ENCODE measurements at places on chromosomes 7 and 10.

- no peak for DNase-seq
Observed at GRCh38 chr10:94677691-94678090, 5.8 kb upstream of the CYP2C18 start.

GRCh38 chr7:2819954-2820397 is 24.1 kb downstream of the GNA12 start:
- DNase-seq, result no peak

GRCh38 chr7:55898287-55898686 is 11.0 kb downstream of the ZNF713 start:
- no peak for DNase-seq

DNA sequence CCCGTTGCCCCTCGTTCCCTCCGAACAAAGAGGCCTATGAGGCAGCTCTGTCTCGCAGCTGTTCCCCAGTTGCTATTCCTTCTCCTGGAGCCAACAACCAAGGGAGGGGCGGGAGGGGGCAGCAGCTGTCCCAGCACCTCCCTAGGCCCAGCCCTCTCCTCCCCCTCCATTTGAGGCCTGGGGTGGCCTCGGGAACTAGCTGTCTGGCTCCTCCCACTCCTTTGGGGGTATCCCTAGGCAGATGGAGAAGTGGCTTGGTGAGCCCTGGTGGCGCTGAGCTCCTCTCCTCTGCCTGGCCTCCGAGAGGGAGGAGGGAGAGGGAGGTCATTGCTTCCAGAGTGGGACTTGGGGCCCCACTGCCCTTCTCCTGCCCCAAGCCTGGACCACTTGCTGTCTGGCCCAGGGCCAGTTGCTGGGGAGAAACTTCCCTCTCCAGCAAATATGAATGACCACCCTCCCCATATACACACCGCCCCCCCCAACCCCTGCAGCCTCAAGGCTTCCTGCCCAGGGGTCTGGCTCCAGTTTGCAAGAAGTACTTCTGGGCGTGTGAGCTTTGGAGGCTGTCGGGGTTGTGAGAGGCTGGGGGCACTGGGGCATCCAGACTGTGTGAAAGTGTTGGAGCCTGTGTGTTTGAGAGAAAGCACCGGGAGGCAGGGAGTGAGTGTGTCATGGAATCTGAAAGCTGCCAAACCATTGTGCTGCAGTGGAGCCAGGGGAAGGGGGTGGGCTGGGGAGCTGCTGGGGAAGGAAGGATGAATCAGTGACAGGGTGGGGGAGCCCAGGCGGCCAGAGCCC is 3.1 kb downstream of the FLNC start:
- no peak for DNase-seq

GRCh38 chr10:78002541-78003288 is 26.6 kb downstream of the POLR3A start:
- DNase-seq, result no peak

DNA sequence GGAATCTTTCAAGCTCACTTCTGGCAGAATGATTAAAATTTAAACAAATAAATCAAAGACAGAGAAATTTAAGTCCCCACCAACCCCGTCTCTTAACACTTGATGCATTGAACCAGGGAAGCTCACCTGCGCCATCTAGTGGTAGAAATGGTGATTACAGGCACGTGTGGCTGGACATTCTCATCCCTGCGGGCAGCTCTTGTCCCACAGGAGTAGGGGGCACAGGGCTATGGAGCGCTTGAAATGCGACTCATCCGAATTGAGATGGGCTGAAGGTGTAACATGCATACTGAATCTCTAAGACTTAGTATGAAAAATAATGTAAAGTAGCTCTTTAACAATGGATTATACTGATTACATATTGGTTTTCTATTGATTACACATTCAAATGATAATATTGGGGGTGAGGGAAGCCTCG is 24.8 kb upstream of the SLIT1 start:
- DNase-seq, result no peak

DNA sequence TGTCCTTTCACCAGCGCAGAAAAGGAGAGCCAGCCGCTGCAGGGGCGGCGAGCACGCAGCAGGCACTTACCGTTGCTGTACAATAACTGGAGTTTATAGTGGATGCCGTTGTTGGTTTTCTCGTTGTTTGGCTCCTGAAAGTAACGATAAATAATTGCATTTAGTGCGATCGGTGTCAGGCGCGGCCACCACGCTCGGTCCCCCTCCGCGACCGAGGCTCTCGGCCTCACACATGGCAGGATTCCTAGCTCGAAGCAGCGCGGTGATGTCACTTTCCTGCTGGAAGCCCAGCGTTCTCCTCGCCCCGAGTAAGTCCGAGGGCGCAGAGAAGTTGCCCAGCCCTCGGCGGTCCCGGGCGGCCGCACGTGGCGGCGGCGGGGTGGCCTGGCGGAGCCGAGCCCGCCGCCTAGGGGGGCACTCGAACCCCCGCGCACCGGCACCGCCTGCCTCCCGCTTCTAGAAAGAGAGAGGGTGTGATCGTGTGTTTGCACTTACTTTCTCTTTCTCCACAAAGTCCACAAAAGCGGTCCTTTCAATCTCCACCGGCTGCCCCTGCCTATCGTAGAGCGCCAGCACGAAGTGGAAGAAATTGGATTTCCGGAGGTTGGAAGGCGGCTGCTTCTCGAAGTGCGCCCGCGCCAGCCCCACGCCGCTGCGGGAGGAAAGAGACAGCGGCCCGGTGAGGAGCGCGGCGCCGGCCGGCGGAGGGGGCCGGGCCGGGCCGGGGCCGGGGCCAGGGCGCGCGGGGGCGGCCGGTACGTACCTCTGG is 1.0 kb downstream of the EBF3 start:
- DNase-seq, result no peak

GRCh38 chr7:36090976-36091873 is 61.8 kb upstream of the EEPD1 start:
- no peak for DNase-seq

DNA sequence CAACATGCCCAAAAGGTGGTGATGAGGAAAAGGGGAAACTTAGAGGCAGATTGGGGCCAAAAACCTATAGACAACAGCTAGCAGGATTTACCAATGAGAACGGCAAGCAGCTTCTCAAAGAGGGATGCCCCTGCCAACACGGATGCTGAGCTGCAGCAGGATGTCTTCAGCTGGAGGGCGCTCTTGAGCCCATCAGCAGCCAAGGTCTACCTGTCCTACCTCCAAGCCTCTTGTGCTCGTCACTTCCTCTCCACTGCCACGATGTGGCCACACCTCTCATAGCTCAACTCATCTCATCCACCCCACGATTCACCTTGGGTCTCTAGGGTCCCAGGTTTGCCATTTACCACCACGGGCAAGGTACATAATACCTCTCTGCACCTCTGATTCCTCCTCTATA is 36.5 kb downstream of the DLG5 start:
- DNase-seq, result no peak

DNA sequence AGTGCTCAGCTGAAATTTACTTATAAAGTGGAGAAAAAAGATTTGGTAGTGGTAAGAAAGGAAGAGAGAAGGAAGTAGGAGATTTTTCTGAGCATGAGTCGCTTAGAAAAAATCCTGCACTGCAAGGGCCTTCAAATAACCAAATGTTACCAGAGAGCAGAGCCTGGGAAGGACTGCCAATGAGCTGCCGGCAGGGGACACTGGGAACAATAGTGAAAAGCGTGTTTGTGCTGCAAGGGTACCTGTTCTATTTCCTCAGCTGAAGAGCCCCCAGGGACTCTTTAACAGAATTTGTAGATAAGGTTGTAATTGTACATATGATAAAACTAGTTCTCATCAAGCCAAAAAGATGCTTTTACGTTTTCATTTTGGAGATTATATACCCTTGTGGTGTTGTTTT is 696.3 kb upstream of the C7orf33 start:
- no peak for DNase-seq

- no peak for DNase-seq
Observed at GRCh38 chr7:111900283-111900682, 305.9 kb downstream of the DOCK4 start.

- no peak for DNase-seq
Observed at GRCh38 chr7:74417419-74417971, 36.2 kb upstream of the GTF2IRD1 start.

- no peak for DNase-seq
Observed at GRCh38 chr10:86364491-86365345, 1.9 kb downstream of the GRID1 start.

DNA sequence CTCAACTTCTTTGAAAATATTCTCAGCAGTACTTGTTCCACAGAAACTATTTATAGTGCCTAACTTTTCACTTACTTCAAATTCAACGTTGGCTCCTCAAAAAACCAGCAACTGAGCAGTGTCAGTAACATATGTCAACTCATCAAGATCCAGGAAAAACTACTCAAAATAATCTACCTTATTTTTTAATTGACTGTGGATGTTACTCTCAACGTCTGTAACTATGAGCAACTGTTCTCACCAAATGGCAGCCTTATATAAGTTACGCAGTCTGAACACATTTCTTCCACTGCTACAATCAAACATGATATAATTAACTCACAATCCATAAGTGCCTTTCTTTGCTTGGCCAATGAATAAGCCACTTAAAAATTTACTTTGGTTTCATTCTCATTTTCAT is 77.8 kb downstream of the SP8 start:
- no peak for DNase-seq

GRCh38 chr10:130053561-130053960 is 57.1 kb downstream of the C10orf143 start:
- no peak for DNase-seq
